ENCODE measurements at places on chromosomes 5 and 9.
A peak's percentile ranks its signal among the peaks of the same experiment; 100 is the strongest.

DNA sequence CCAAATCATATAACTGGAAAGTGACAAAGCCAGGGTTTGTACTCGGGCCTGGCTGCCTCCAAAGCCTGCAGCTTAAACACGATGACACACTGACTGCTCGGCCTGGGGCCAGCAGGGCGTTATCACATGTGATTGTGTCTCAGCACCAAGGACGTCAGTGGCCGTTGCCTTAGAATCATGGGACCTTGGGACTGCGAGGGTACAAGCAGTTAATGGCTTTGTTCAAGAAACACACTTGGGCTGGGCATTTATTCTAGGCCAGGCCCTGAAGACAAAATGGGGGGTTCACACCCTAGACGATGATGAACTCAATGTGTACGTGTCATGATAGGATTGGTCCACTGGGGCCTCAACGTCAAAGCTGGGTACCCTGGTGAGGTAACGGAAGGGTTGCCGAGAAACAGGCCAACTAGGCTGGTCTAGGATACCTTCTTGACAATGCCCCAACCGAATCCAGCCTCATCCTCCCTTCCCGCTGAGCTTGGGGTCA is 13.0 kb downstream of the SH3PXD2B start:
- no peak for DNase-seq

DNA sequence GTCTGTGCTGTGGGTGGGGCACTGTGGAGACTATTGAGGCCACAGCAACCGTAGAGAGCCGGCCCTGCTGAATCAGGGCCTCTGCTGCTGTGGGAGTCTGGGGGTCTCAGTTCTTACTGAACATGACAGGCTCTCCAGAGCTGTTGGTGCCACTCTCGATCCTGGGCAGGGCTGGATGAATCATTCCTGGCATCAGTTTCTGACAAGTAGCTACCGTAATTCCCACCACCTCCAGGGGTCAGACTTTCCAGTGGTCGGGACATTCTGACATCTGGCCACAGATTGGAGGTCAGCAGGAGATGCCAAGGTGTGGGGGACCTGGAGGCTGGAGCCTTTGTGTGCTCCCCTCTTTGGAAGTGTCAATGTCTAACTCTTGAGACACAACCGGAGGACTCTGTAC is 188.4 kb downstream of the IRX2 start:
- DNase-seq = no peak

GRCh38 chr5:83527221-83527620 is 55.7 kb downstream of the VCAN start:
- DNase-seq = no peak

DNA sequence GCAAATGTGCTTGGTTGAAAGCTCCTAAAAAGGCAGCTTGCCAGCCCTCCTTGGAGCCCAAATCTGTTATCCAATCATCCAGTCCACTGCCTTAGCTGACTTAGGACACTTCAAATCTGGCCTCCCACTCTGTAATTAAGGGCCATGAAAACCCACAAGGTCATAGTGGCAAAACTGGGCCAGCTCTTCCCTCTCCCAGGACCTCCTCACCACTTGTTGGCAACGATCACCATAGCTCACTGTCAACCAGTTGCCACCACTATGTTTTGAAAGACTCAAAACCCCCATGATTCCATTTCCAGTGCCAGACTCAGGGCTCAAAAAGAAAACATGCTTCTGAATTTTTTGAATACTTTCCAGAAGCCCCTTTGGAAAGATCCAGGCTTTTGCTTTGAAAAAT is 107.5 kb downstream of the NREP start:
- no peak for DNase-seq

- DNase-seq = peak; percentile 55
These were observed 205.3 kb downstream of the TTLL11 start for GRCh38 chr9:121887553-121888437.
